ENCODE measurements at places on chromosomes 7 and 10.

GRCh38 chr7:74182453-74183090, 8.4 kb downstream of the EIF4H start:
- no peak for DNase-seq

GRCh38 chr7:28703037-28703765, 254.9 kb downstream of the TRIL start:
- DNase-seq, result no peak

DNA sequence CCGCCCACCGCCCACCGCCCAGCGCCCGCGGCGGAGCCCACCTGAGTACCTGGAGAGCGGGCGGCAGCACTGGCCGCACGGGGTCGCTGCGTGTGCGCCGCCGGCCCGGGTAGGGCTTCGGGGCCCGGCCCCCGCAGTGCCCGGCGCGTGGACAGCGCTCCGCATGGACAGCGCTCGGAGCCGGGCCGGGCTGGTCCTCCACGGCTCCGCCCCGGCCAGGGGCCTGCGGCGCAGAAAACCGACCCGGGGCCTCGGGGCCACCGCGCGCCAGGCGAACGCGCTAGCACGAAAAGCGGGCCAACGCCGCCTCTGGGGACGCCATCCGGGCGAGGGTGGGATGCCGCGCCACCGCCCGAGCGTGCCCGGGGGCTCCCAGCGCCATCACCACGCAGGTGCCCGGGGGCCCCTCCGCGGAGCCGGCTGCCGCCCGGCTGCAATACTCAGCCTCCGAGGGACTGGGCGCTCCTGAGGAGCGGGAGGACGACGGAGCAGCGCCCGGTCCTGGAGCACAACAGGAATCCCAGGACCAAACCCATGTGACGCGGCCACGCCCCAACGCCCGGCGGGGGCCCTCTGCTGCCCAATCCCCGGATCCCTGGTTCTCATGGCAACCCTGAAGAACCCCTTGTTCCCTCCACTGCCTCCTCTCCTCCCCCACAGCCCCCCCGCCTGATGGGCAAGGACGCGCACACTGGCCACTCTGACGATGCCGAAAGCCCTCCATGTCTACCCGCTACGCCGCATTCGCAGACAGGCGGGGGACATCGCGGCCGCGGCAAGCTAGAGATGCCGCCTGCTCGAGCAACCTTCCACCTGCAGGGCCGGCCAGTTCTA, at the start of gene GRB10:
Gene GRB10 (minus strand): TSS at position 522 of the 834 bp plus-strand sequence. CDS start 50,574 bp downstream, outside the sequence.
- no peak for DNase-seq

GRCh38 chr7:135879233-135879632, 97.9 kb downstream of the MTPN start:
- DNase-seq, result no peak

DNA sequence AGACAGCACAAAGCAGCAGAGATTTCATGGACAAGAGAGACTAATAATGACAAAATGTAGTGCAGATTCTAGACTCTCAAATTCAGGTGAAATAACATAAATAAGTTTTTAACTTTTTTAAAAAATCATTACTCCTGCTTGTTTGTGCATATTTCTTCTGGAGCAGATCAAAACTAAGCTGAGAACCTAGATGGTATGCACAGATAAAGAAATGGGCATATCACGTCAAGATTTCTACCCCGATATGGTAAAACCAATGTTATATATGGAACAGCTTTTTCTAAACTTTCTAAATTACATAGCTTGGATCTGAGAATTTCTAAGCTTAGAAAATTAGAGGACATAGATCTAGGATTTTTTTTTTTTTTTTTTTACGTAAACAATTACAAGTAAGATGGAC, 18.2 kb downstream of the TWIST1 start:
- DNase-seq, result no peak

- DNase-seq, result no peak
Observed at GRCh38 chr10:21145751-21146435, 248.8 kb upstream of the NEBL start.
